K562 (cell line): ENCODE measurements at places on chromosomes 5 and 9. TPM values are rescaled to one million over a fixed set of nuclear protein-coding genes. Genes with fewer than 3 reads are reported as not detected.

GRCh38 chr5:147234239-147234824 is 494 bp upstream of the STK32A start:
- DNase-seq, result no peak
- no peak overlapping the region for H3K4me3 ChIP-seq
- no peak overlapping the region for H3K27ac ChIP-seq

- H3K27me3 ChIP-seq, result no peaks in the 10 kb centered on the region
- DNase-seq, result no peak
- H3K36me3 ChIP-seq, result no peaks in the 10 kb centered on the region
- H3K4me3 ChIP-seq, result no peak overlapping the region
- H3K4me1 ChIP-seq, result no peaks in the 10 kb centered on the region
These were observed 480.2 kb downstream of the RASEF start for GRCh38 chr9:82582693-82583092.

PCDHB10 gene
- not detected in 2 replicates for total RNA-seq

DNA sequence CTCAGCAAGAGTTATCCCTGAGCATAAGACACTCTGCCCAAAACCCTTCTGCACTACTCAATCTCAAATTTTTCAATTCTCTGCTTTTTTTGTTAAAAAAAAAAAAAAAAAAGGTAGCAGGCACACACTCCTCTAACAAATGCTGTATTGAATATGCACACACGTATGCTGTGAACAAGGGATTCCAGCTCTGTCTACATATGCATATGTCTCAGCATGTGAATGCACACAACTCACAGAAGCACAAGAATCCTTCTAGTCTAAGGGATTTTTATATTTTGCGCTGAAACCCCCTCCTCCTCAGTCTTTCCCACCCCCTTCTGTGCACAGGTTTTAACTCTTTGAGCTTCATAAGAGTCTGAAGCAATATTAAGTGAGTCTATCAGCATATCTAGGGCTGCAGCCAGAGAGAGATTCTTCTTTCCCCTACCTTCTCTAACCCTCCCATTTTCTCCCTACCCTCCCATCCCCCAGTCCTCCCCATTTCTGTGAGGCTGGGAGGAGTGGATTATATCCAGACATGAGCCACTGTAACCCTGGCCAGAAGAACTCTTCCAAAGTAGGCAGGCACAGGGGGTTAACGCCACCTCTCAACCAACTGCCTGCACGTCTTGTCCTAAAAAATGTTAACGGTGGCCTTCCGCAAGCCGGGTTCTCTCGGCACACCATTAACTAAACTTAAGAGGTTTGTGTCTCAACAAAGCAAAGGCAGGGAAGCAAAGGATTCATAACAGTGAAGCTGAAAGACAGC is 1.0 kb downstream of the GABRB2 start:
- H3K27me3 ChIP-seq, result no peaks in the 10 kb centered on the region
- no peak for DNase-seq

DNA sequence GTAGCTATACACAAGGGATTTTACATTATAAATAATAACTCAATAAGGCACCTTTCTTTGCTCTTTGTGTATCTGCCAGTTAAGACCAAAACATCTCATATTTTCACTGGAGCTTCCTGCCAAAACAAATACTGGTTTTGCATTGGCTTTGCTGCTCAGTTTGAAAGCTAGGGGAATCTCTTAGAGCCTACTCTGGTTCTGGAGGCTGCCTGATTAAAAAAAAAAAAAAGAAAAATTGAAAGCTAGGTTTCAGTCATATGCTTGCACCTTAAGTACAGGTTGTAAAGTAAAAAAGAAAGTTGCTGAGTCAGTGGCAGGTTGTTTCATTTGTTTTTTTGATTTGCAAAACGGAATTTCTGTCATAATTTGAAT is 2.3 kb downstream of the DENND4C start:
- H3K4me1 ChIP-seq, result peaks cover 9% of the 10 kb centered on the region
- peak overlapping the region; percentile 92 for H3K4me3 ChIP-seq
- H3K27ac ChIP-seq, result peak overlapping the region; percentile 95; the same call in 2 of the 3 replicates
- DNase-seq, result no peak
- H3K36me3 ChIP-seq, result no peaks in the 10 kb centered on the region

- peak overlapping the region; percentile 94 for H3K27ac ChIP-seq
- peak; percentile 84 for DNase-seq
- H3K27me3 ChIP-seq, result no peaks in the 10 kb centered on the region
- H3K4me1 ChIP-seq, result peaks cover 42% of the 10 kb centered on the region
- peaks cover 62% of the 10 kb centered on the region for H3K36me3 ChIP-seq
- H3K4me3 ChIP-seq, result no peak overlapping the region; the same call in 1 of the 2 replicates
These were observed 6.4 kb downstream of the CMBL start for GRCh38 chr5:10301266-10301665.

- no peak overlapping the region for H3K27ac ChIP-seq
- no peaks in the 10 kb centered on the region for H3K36me3 ChIP-seq
- DNase-seq, result peak; percentile 15
These were observed 200.4 kb downstream of the ARRDC3 start for GRCh38 chr5:91182763-91183162.

SOHLH1 gene
- total RNA-seq, result 0.29 TPM in 1 of 2 replicates, not detected in the other

ACTBL2 gene
- total RNA-seq, result not detected in 2 replicates

- no peak overlapping the region for H3K27ac ChIP-seq
- H3K4me1 ChIP-seq, result peaks cover 4% of the 10 kb centered on the region; the same call in 1 of the 2 replicates
- H3K4me3 ChIP-seq, result no peak overlapping the region
These were observed 87.0 kb downstream of the DAB2IP start for GRCh38 chr9:121738411-121738810.

DNA sequence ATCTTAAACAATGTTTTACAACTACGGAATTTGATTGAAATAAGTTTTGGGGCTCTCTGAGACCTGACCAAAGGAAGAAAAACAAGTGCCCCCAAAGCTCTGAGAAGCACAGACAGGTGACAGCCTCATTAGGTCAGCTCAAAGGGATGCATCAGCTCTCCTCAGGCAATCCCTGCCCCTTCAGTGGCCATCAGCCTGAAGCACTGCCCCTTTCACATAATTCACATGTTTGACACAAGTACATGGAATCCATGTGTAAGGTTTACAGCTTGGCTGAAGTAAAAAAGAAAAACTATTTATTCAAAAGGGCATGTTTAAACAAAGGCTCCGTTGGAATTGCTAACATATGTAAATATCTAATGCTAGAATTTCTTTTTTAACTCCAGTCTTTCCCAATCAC is 56.3 kb downstream of the TSSK1B start:
- H3K27me3 ChIP-seq, result no peaks in the 10 kb centered on the region
- no peaks in the 10 kb centered on the region for H3K4me1 ChIP-seq
- no peak overlapping the region for H3K4me3 ChIP-seq
- no peaks in the 10 kb centered on the region for H3K36me3 ChIP-seq

DNA sequence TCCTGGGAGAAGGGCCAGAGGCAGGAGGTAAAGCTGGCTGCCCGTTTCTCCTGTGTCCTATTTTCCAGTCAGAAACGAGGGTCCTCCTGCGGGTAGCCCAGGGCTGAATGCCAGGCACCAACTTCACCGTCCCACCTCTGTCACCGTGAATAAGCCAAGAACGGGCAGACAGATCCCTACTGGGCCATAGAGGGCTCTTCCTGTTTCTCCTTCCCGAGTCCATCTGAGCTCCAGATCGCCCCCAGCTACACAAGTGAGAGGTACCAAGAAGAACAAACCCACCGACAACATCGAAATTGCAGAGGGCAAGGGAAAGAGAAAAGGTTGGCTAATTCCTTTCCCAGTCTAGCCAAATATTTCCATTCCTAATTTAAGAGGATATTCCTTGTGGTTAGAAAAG is 93.7 kb downstream of the SPOCK1 start:
- no peaks in the 10 kb centered on the region for H3K36me3 ChIP-seq
- no peaks in the 10 kb centered on the region for H3K4me1 ChIP-seq
- no peaks in the 10 kb centered on the region for H3K27me3 ChIP-seq
- H3K4me3 ChIP-seq, result no peak overlapping the region
- H3K27ac ChIP-seq, result no peak overlapping the region
- no peak for DNase-seq

DNA sequence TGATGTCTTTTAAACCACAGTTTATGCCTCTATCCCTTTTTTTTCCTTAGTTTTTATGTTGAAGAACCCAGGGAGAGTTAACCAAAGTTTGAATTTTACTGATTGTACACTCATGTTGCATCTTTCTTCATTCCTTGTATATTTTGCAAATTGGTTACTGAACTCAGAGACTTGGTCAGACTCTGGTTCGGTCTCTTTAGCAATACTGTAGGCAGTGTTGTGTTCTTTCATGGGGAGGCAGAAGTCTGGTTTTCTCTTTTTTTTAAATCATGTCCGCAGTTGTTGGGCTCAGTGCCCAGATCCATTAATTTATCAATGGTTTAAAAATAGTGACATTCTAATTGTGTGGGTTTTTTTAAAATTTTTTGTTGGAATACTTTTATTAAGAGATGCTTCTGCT is 23.4 kb downstream of the UBE2R2 start:
- peaks cover 4% of the 10 kb centered on the region; the same call in 1 of the 2 replicates for H3K4me1 ChIP-seq
- no peaks in the 10 kb centered on the region for H3K36me3 ChIP-seq
- H3K27ac ChIP-seq, result no peak overlapping the region
- H3K27me3 ChIP-seq, result no peaks in the 10 kb centered on the region

DNA sequence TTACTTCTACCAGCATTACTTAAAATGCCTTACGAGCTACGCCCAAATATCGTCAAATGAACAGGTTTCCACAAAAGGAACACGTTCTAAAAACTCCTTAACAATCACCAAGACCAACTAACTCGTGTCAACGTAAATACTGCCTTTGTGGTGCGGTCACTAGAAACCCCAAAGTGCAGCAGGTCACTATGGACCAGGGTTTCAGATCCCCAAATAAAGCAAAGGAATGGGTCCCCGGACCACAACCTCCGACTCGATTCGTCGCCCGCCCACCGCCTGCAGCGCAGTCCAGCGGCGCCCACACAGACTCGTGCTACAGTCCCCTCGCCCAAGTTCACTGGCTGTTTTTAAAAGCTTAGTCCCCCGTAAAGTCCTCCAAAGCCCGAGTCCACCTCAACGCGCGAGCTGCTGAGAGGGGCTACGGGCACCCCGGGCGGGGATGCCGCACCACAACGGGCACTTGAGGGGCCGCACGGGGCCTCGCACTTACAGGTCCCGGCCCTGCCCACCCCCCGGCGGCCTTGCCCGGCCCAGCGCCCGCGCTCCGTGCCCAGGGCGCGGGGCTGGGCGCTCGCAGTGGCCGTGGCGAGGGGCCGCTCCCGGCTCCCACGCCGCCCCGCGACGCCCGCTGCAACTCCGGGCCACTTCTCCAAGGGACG is 1.1 kb downstream of the NFIB start:
- H3K4me1 ChIP-seq, result peaks cover 3% of the 10 kb centered on the region; the same call in 2 of the 3 replicates
- no peaks in the 10 kb centered on the region for H3K36me3 ChIP-seq
- H3K27ac ChIP-seq, result no peak overlapping the region
- no peaks in the 10 kb centered on the region for H3K27me3 ChIP-seq
- H3K4me3 ChIP-seq, result peak overlapping the region; percentile 46

GRCh38 chr5:175674731-175675346 is 17.0 kb downstream of the HRH2 start:
- no peaks in the 10 kb centered on the region for H3K36me3 ChIP-seq
- no peaks in the 10 kb centered on the region for H3K4me1 ChIP-seq
- H3K27me3 ChIP-seq, result peaks cover 20% of the 10 kb centered on the region; the same call in 2 of the 3 replicates
- DNase-seq, result no peak

DNA sequence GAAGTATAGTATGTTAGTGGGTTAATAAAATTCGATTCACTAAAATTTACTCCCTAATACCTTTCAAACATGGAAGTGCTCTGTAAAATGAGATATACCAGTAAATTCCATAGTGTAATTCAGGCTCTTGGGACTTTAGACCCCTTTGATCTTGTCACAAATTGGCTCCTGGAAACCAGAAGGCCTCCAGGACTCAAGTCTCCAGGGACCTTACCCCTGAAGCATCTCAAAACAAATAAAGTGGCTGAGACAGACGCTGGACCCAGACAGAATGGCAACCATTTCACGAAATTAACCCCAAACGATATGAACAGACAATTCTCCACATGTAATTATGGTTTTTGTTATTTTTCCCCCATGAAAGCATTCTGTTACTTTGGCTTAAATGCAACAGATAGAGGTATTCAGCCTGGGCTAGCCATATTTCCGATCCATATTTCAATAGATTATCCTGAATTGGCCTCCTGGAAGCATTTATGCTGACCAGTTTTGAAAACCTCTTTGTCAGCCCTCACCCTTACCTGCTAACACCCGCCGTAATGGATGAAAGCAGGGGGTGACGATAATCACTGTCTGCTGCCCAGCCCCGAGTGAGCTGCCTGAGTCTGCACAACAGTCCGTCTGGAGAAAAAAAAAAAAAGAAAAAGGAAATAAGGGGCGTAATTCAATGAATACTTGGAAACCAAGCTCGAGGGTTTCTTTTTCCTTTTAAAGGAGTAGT is 34.1 kb upstream of the EFNA5 start:
- DNase-seq, result no peak
- no peaks in the 10 kb centered on the region for H3K36me3 ChIP-seq
- no peak overlapping the region for H3K4me3 ChIP-seq
- H3K4me1 ChIP-seq, result no peaks in the 10 kb centered on the region
- H3K27me3 ChIP-seq, result no peaks in the 10 kb centered on the region
- no peak overlapping the region for H3K27ac ChIP-seq

DNA sequence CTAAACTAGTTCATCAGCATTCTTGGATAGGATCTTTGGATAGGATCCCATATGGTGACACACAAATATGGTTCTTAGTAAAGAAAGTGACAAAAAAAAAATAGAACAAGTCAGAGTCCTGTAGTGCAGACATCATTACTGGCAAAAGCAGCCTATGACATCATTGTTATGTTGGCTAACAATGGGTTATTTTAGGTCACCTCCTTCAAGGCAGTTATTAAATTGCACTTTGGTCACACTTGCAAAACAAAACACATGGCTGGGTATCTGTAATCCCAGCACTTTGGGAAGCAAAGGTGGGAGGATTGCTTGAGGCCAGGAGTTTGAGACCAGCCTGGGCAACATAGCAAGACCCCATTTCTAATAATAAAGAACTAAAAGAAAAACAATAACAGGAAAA is 185.9 kb downstream of the KIAA0825 start:
- H3K27me3 ChIP-seq, result no peaks in the 10 kb centered on the region
- H3K4me1 ChIP-seq, result no peaks in the 10 kb centered on the region
- DNase-seq, result no peak
- no peak overlapping the region for H3K4me3 ChIP-seq
- no peaks in the 10 kb centered on the region for H3K36me3 ChIP-seq
